ENCODE measurements at places on chromosomes 2 and 18. TPM values are rescaled to one million over a fixed set of nuclear protein-coding genes. Genes with fewer than 3 reads are reported as not detected.
A peak's percentile ranks its signal among the peaks of the same experiment; 100 is the strongest.

DNA sequence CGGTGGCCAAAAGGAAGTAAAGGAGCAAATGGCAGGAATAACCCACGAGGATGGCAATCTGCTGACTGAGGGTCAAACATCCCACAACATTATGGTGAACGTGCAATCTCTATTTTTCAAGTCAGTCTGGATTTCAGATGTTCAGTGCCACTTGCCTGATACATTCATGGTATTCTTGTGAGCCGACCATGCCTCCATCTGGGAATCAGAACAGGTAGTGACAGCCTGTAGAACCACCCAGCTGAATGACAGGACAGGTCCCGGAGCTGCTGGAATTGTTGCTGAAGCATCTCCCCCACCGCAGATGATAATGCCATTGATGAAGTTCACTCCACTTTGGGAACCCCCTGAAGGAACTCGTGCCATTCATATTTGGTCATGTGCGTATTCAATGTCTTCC lies 123.2 kb downstream of the CAPN13 start:
- no peak for DNase-seq

- DNase-seq, result no peak
Measured at GRCh38 chr2:202129841-202130240, 56.8 kb downstream of the KIAA2012 start.

DNA sequence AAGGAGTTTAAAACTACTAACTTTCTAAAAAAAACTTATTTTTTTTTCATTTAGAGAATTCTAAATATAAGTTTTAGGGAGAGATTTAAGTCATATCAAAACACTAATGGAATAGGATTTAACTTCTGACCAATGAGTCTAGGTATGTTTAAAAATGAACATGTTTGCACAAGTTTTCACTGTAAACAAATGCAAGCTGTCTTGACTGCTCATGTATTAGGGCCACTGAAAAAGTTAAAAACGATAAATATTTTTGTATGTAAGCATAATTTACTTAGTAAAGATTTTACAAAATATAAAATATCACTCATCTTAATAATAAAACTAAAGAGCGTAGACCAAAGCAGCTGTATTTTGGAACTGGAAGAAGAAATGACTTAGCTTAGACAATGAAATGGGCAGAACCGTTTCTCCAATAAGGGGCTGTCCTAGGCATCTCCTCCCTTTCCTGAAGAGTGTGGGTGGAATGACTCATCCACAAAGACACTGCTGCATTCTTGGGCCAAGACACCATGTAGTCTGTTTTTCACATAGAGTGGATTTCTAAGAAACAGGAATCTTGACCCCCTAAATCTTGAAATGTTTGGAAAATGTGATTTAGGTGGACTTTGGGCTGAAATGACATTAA lies 118.8 kb downstream of the MEP1B start:
- peak; percentile 59 for DNase-seq

DNA sequence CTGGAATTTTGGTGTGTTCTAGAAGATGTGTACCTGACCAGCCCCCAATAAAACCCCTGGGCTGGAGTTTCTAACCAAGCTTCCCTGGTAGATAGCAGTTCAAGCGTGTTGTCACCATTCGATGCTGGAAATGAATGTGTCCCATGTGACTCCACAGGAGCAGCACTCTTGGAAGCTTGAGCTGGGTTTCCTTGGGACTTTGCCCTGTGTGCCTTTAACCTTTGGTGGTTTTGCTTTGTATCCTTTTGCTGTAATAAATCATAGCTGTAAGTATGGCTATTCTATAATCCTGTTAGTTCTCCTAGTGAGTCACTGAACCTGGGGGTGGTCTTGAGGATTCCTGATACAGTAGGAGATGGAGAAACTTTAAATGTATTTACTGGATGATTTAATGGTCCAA lies 65.2 kb downstream of the KLHL14 start:
- DNase-seq, result no peak

DNA sequence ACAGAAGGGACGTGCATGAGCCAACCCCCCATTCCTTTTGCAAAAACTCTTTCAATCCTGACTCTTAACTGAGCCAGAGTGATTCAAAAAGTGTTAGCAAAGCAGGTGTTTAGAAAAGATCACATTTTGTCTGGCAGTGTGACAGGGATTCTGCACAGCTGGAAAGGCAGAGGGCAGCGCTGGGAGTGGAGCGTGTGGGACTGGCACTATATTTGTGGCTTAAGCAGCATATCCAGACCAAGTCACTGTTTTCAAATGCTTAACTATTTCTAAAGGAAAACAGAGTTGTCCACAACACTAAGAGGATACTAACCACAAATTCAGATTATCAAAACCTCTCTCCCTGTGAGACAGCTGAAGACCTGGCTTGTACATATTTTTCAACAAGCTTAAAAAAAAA lies 19.0 kb downstream of the CABYR start:
- DNase-seq, result no peak

DNA sequence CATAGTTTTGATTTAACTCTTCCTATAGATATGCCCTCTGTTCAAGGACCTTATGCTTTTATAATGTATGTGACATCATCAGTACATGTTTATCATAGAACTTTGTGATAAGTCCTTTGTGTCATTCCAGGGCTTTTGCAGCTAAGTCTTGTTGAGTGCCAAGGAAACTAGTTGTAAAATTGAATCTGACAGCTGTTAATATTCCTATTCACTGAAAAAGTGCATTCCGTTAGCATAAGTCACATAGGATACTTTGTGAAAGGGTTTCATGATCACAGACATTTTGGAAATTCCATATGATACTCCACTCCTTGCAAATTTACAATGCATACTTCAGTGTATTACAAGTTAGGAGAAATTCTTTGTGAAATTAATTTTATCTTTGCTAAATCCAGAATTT lies 503.4 kb downstream of the CCDC85A start:
- DNase-seq, result no peak

GRCh38 chr2:170248574-170249393 lies 70.8 kb downstream of the MYO3B start:
- no peak for DNase-seq

DNA sequence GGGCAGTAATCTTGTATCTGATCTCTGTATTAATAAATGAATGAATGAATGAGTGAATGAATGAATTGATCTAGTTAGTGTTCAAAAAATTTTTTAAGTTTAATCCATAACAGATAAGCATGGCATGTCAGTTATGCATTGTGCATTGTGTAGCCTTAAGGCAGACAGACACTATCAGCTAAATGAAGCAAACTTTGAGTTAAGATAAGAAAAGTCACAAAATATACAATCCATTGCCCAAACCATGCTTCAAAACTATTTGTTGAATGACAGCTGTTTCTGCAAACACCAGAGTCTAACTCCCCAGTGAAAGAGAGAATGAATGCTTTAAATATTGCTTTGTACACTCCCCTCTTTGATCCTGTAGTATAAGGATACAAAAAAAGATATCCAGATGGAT lies 314.3 kb upstream of the ETAA1 start:
- no peak for DNase-seq

GRCh38 chr18:21629089-21629832 lies 17.1 kb downstream of the SNRPD1 start:
- no peak for DNase-seq

DNA sequence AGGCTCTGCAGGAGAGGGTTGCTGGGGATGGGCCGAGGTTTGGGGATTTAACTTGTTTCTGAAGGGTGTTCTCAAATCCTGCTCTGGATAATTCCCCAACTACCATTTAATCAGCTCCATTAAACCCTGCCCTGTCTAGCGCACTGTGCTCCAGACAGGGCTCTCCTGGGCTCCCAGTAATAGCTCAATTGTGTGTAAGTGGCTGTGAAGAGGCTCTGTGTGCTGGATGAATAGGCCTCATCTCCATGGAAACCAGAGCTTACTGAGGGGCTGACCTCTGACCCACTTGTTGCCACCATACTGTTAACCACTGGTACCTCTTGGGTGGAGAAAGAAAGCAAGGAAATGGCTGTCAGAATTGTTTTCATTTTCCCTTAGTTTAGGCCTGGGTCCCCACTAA lies 92.9 kb downstream of the TGOLN2 start:
- no peak for DNase-seq

DNA sequence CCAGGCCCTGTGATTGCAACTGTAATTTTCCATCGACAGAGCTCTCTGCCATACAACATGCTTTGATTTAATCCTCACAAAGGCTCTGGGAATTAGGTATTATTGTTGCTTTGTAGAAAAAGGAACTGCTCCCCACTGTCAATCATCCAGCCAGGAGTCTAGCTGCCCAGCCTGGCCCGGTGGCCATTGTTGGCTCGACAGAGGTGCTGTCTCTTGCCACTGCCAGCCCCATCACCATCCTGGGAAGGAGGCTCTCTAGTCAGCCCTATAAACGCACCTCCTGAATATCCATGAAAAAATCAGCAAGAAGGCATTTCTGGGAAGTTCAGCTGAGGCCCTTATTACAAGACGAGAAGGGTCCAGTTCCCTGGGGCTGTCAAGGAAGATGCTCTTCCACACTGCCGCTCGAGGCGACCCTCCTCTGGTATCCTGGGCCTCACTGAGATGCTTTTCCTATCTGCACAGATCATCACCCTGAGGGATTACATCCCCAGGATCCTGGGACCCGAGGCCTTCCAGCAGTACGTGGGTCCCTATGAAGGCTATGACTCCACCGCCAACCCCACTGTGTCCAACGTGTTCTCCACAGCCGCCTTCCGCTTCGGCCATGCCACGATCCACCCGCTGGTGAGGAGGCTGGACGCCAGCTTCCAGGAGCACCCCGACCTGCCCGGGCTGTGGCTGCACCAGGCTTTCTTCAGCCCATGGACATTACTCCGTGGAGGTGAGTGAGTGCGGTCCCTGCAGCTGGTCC lies 71.0 kb downstream of the TPO start:
- no peak for DNase-seq

Gene HADHA
- 125 TPM for polyA plus RNA-seq

DNA sequence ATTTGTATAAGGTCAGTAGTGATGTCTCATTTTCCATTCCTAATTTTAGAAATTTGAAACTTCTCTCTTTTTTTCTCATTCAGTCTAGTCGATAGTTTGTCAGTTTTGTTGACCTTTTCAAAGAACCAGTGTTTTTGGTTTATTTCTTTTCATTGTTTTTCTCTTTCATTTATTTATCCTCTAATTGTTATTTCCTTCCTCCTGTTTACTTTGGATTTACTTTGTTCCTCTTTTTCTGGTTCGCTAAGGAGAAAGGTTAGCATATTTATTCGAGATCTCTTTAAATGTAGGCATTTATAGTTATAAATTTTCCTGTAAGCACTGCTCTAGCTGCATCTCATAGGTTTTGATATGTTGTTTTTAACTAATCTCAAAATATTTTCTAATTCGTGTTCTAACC lies 65.1 kb upstream of the TXNDC2 start:
- DNase-seq, result no peak

GRCh38 chr2:191266201-191266600 lies 21.0 kb downstream of the MYO1B start:
- DNase-seq, result no peak

Gene LRRC30
- 3.3 TPM for polyA plus RNA-seq

DNA sequence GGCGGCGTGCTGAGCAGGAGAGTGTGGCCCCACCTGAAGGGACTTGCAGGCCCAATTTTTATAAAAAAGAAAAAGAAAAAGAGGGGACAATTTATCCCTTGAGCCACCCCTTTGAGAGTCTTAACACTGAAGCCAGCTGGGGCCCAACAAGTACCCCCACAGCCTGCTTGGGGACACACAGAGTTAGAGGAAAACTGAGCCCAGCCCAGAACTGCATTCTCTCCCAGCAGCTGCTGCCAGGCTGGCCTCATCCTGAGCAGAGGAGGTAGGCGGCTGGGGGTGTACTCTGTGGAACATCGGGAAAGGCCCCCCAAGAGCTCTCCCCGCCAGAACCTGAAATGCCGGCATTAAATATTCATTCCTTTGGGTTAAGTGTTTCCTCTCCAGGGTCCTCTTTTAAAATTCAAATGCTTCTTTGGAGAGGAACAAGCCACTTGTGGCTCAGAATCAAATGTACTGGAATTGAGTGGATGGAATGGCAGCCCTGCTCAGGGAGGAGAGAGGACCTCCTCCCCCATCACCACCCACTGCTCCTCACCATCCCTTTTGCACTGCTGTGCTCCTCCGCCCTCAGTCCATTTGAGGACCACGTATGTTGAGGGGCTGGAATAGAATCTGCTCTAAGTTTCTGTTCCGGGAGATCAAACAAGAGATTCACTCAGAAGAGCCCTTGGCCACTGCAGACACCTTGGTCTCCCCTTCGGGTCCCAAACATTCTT lies 45.6 kb downstream of the C1QL2 start:
- no peak for DNase-seq

GRCh38 chr2:10549195-10549594 lies 101.1 kb upstream of the ODC1 start:
- DNase-seq, result no peak

Gene KLHL30
- 10.8 TPM for polyA plus RNA-seq
